Thoracic aorta (tissue), 2 donors: ENCODE measurements at places on chromosomes 12 and 14. TPM values are rescaled to one million over a fixed set of nuclear protein-coding genes. Genes with fewer than 3 reads are reported as not detected.

Gene PLEKHG7
- total RNA-seq: not detected

Gene CD163L1
- total RNA-seq: 2.5 TPM

Gene PCNX1
- 85.9 TPM for total RNA-seq

Gene KCNH5
- not detected for total RNA-seq

- H3K4me3 ChIP-seq: peak overlapping the region; percentile 96
- peaks cover 15% of the 10 kb centered on the region for H3K4me1 ChIP-seq
- peak; percentile 7 for DNase-seq
- peak overlapping the region; percentile 94 for H3K27ac ChIP-seq
- H3K27me3 ChIP-seq: no peaks in the 10 kb centered on the region
Measured at GRCh38 chr12:89709995-89710872, 1.6 kb upstream of the ATP2B1 start.

DNA sequence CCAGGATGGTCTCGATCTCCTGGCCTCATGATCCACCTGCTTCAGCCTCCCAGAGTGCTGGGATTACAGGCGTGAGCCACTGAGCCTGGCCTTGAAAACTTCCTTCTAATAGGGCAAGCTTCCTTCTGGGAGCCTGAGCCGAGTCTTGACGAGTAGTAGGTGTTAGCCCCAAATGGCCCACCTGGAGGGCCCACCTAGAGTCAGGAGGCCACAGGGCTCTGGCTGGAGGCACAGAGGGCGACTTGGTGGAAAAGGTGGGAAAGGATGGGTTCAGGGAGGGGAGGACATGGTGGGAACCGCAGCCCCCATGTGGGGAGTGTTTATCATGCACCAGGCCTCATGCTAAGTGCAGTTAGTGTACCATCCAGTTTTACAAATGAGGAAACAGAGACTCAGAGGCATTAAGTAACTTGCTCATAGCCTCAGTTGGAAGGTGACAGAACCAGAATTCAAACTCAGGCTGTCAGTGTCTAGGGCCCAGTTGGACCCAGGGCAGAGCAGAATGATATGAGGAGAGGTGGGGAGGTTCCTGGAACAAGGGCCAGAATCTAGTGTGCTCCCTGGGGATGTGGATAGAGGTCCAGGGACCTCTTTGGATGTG, 3.1 kb upstream of the LRP1-AS start:
- no peak overlapping the region for H3K4me3 ChIP-seq
- H3K4me1 ChIP-seq: peaks cover 81% of the 10 kb centered on the region
- peaks cover 17% of the 10 kb centered on the region for H3K36me3 ChIP-seq
- H3K27ac ChIP-seq: peak overlapping the region; percentile 97
- no peak for DNase-seq
- no peaks in the 10 kb centered on the region for H3K27me3 ChIP-seq

- peak; percentile 4 for DNase-seq
- no peaks in the 10 kb centered on the region for H3K27me3 ChIP-seq
- H3K4me3 ChIP-seq: no peak overlapping the region
- H3K27ac ChIP-seq: no peak overlapping the region
- H3K4me1 ChIP-seq: no peaks in the 10 kb centered on the region
Measured at GRCh38 chr12:66693901-66694513, 15.1 kb upstream of the GRIP1 start.

Gene RNF212B
- not detected for total RNA-seq

Gene ADCY6
- total RNA-seq: 109 TPM

Gene AJUBA
- total RNA-seq: 9.7 TPM

DNA sequence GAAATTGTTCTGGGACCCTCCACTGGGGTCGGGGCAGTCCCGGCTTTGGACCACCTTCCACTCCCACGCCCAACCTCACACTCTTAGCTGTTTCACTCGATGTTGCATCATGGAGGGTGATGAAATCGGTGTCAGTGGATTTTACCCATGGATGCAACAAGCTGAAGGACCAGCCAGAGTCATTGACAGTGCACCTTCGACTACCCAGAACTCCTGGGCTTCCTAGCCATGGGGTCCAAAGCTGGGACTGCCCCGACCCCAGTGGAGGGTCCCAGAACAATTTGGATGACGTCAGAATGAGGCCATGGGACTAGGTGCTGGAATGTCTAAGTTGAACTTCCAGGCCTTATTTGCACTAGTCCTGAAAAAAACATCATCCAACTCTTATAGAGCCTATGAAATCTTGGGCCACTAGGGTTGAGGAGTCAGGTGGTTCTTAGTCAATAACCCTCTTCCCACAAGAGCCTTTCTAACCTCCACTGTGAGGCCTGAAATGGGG, 882 bp upstream of the IL23A start:
- H3K4me3 ChIP-seq: no peak overlapping the region
- H3K36me3 ChIP-seq: peaks cover 3% of the 10 kb centered on the region
- H3K27me3 ChIP-seq: no peaks in the 10 kb centered on the region
- DNase-seq: no peak
- peaks cover 3% of the 10 kb centered on the region for H3K4me1 ChIP-seq
